Tibial nerve (tissue), 4 donors: ENCODE measurements at places on chromosomes 1 and 21.

- H3K27me3 ChIP-seq: no peaks in the 10 kb centered on the region
- no peaks in the 10 kb centered on the region for H3K4me1 ChIP-seq
- no peaks in the 10 kb centered on the region for H3K36me3 ChIP-seq
- peak; percentile 73 for DNase-seq
Measured at GRCh38 chr1:167936930-167937708, at the start of gene MPC2. TSS of gene MPC2 (minus strand) at chr1:167937072. CDS start at chr1:167935841, 1,231 bp downstream.

DNA sequence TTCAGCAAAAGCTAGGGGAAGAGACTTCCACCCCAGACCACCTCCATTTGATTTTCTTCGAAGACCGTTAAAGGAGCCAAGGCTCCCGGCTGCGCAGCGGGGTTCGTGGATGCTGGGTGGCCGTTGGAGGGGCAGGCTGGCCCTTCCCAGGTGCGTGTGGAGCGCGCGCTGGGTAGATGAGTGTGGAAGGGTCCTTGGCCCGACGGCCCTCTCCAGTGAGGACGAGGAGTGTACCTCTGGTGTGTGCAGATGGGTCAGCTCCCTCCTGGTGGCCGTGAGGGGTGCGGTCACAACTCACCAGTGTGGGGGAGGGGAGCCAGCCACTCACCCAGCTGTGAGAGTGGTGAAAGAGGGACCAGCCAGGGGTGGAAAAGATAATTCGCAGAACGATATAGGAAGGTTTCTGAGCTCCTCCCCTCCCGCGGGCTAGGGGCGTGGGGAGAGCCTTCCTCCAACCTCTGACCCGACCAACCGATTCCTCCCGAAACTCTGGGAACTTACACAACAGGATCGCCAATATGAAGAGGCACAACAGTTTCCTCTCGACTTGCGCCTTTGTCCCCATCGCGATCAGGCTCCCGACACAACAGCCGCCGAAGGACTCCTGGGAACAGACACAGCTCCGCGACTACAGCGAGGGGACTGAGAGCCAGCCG lies at the start of gene F11R:
TSS of gene F11R (minus strand) at position 644 of the 656 bp plus-strand sequence. CDS start at position 565, 79 bp downstream.
- H3K4me3 ChIP-seq: peak within 1 kb of the TSS; percentile 48
- H3K36me3 ChIP-seq: no peaks in the 10 kb centered on the region
- peak within 1 kb of the TSS; percentile 31 for H3K27ac ChIP-seq
- no peak for DNase-seq

DNA sequence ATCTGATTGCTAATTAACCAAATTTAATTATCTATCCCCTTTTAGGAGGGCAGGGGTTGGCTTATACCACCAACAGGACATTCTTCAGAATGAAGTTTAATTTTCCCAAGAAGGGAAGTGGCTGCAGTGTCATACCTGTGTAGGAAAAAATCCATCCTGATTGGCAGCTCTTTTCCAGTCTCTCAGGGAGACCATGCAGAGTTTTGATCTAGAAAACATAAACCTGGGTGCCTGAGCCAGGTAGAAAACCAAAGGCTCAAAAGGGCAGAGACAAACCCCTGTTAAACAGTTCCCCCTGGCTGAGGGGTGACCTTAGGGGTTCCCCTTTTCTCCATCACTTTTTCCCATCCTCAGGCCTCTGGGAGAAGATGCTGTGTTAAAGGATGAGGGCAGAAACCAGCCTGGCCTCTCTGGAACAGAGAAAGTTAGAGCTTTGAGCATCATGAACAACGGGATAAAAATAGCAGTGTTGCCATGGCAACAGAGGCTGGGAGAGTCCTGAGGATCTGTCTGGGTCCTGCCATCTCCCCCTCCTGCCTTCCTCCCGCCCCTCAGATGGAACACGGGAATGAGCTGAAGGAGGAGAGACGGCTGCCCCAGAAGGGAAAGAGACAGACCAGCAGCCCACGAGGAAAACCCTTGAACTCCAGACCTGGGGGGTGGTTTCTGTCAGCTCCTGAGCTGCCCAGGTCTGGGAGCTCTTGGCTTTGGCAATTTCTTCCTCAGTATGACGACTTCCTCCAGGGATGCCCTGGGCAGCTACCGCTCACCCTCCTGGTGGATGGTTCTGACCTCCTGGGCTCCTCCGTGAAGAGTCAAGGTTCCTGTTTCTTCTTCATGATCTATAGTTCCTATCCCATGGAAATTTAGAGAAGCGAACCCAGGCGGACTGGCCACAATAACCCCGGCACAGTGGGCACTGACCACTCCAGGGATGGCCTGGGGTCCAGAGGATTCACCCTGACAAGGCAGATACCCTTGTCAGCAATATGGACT lies 14.0 kb upstream of the LEMD1 start:
- H3K27ac ChIP-seq: no peak overlapping the region
- H3K4me3 ChIP-seq: no peak overlapping the region
- H3K36me3 ChIP-seq: no peaks in the 10 kb centered on the region
- peaks cover 31% of the 10 kb centered on the region for H3K27me3 ChIP-seq

DNA sequence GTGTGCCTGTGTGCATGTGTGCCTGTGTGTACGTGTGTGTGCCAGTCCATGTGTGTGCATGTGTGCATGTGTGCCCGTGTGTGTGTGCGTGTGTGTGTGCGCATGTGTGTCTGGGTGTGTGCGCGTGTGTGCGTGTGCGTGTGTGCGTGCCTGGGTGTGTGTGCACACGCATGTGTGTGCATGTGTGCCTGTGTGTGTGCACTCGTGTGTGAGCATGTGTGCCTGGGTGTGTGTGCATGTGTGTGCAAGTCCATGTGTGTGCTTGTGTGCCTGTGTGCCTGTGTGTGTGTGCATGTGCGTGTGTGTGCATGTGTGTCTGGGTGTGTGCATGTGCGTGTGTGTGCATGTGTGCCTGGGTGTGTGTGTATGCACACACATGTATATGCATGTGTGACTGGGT lies 28.7 kb upstream of the COL6A2 start:
- no peak for DNase-seq
- peaks cover 5% of the 10 kb centered on the region for H3K27me3 ChIP-seq
- H3K4me3 ChIP-seq: no peak overlapping the region
- no peaks in the 10 kb centered on the region for H3K36me3 ChIP-seq
- no peak overlapping the region for H3K27ac ChIP-seq
- peaks cover 19% of the 10 kb centered on the region for H3K4me1 ChIP-seq

DNA sequence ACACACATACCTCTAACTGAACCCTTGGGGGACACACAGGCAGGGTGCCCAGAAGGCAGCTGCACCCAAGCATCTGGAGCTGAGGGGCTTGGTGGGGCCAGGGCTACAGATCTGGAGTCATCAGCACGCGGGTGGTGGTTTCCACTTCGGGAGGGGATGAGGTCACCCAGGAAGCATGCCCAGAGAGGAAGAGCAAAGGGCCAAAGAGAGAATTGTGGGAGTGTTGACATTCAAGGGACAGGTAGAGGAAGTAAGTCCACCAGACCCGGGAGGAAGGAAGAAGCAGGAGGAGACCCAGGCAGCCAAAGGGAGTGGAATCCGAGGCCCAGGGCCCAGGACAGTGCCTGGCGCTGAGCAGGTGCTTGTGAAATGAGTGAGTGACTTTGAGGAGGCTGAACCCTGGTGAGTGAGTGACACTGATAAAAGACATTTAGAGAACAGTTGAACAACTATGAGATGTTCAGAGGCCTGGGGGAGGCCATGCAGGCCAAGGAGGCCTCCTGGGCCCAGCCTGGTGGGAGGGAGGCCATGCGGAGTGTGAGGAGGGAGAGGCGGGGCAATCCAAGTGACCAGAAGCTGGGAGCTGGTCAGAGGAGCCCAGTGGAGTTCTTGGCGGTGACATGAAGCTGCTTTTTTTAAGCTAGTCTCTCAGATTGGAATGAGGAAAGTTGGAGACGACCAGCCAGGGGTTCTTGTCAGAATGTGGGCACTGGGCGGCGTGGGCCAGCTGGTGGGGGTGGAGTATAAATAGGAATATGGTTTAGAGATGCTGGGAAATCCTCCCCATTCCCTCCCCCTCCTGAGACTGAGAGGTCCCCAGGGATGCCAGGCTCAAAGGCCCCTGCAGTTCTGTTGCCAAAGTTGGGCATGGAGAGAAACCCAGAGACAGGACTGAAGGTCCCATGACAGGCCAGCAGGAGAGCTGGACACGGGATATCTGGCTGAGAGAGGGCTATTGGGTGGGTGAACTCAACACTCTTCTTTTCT lies 7.9 kb downstream of the CDK18 start:
- H3K4me1 ChIP-seq: no peaks in the 10 kb centered on the region
- peak overlapping the region; percentile 2 for H3K27ac ChIP-seq
- DNase-seq: no peak
- H3K4me3 ChIP-seq: no peak overlapping the region
- H3K27me3 ChIP-seq: no peaks in the 10 kb centered on the region

DNA sequence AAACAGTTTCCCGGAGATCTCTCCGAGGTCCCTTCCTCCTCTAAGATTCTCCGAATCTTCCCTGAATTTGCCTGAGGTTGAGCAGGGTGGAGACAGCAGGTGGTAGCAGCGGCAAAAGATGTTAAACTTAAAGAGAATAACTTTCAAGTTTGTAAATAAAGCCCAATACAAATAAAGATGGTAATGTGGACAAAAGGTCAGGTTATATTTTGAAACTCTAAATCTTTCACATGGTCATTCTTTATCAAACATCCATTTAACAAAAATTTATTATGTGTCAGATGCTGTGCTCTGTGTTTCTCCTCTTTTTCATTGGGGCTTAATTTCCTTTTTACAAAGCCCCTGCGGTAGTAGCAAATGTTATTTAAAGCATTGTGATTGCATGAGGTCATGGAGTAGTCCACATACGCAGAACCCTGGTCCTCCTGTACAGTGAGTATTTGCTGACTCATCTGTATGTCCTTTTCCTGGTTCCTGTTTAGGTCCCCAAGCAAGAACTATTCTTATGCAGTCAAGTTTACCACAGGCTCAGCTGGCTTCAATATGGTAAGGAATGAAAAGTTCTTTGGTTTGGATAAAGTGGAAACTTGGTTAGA lies 119.2 kb downstream of the ITSN1 start:
- H3K4me3 ChIP-seq: no peak overlapping the region
- no peak for DNase-seq
- no peaks in the 10 kb centered on the region for H3K36me3 ChIP-seq
- peaks cover 26% of the 10 kb centered on the region for H3K4me1 ChIP-seq
- H3K27me3 ChIP-seq: no peaks in the 10 kb centered on the region

- peaks cover 40% of the 10 kb centered on the region for H3K27me3 ChIP-seq
- H3K36me3 ChIP-seq: no peaks in the 10 kb centered on the region
- no peak overlapping the region for H3K27ac ChIP-seq
- no peak for DNase-seq
- H3K4me3 ChIP-seq: no peak overlapping the region
- peaks cover 15% of the 10 kb centered on the region for H3K4me1 ChIP-seq
Measured at GRCh38 chr1:115830963-115831362, 10.0 kb downstream of the NHLH2 start.

GRCh38 chr1:228794810-228795209 lies 59.5 kb downstream of the RHOU start:
- no peaks in the 10 kb centered on the region for H3K36me3 ChIP-seq
- H3K4me3 ChIP-seq: no peak overlapping the region
- H3K4me1 ChIP-seq: no peaks in the 10 kb centered on the region
- H3K27me3 ChIP-seq: no peaks in the 10 kb centered on the region

DNA sequence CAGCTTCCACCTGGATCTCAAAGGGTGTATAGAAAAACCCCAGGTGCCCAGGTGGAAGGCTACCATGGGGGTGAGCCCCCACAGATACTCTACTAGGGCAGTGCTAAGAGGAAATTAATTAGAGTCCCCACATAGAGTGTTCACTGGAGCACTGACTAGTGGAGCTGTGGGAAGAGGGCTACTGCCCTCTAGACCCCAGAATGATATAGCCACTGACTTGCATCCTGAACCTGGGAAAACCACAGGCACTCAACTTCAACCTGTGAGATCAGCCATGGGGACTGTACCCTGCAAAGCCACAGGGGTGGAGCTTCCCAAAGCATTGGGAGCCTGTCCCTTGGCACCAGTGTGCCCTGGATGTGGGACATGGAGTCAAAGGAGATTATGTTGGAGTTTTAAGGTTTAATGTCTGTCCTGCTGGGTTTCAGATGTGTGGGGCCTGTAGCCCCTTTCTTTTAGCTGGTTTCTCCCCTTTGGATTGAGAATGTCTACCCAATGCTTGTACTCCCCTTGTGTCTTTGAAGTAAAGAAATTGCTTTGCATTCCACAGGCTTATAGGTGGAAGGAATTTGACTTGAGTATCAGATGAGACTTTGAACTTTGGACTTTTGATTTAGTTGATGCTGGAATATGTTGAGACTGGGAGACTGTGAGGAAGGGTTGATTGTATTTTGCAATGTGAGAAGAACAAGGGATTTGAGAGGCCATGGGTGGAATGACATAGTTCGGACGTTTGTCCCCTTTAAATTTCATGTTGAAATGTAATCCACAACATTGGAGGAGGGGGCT lies 31.8 kb upstream of the CDC14A start:
- H3K36me3 ChIP-seq: no peaks in the 10 kb centered on the region
- no peak overlapping the region for H3K27ac ChIP-seq
- no peak for DNase-seq
- no peak overlapping the region for H3K4me3 ChIP-seq

- no peaks in the 10 kb centered on the region for H3K4me1 ChIP-seq
- H3K4me3 ChIP-seq: no peak overlapping the region
- no peaks in the 10 kb centered on the region for H3K36me3 ChIP-seq
- no peak overlapping the region for H3K27ac ChIP-seq
- H3K27me3 ChIP-seq: no peaks in the 10 kb centered on the region
Measured at GRCh38 chr1:110916274-110916668, 43.3 kb downstream of the CD53 start.

- H3K27ac ChIP-seq: peak overlapping the region; percentile 77
- no peak for DNase-seq
Measured at GRCh38 chr21:38824124-38824822, 18.5 kb downstream of the ETS2 start.

DNA sequence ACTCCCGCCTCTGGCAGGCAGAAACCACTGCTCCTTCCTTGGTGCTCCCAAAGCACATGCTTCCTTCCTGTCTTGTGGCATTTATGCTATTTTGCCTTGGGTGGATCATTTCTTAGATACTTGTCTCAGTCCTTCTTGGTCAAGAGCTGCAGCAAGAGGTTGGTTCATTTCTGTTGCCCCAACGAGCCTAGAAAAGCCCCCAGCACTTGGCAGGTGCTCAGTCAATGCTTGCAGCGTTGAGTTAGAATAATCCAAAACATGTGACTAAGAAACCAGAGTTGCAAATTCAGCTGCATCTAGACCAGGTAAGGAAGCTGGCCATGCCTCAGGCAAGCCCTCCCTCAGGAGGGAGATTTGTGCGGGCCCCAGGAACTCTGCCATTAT lies 42.4 kb upstream of the TENT5C start:
- no peak overlapping the region for H3K27ac ChIP-seq
- H3K27me3 ChIP-seq: no peaks in the 10 kb centered on the region
- H3K4me3 ChIP-seq: no peak overlapping the region
- H3K36me3 ChIP-seq: no peaks in the 10 kb centered on the region
- H3K4me1 ChIP-seq: no peaks in the 10 kb centered on the region

DNA sequence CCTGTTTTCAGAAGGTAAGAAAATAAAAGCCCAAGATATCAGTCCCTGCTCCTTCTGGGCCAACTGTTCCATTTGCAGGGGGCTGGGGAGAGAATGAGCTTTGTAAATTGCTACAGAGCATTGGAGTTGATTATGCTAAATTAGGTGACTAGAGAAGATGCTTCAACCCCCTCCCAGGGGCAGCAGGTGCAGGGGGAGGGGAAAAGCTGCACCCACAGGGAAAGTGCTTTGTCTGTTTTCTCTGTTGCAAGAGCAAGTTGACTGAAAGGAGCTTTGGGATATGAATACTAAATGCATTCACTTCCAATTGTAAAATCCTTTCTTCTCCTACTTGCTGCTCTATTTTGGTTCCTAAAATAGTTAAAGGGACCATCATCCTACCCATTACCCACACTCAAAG lies 16.5 kb upstream of the PIGM start:
- no peaks in the 10 kb centered on the region for H3K36me3 ChIP-seq
- DNase-seq: no peak
- no peak overlapping the region for H3K4me3 ChIP-seq
- H3K27me3 ChIP-seq: no peaks in the 10 kb centered on the region
- peaks cover 5% of the 10 kb centered on the region for H3K4me1 ChIP-seq

- no peak for DNase-seq
- H3K4me1 ChIP-seq: no peaks in the 10 kb centered on the region
- no peaks in the 10 kb centered on the region for H3K36me3 ChIP-seq
- no peaks in the 10 kb centered on the region for H3K27me3 ChIP-seq
Measured at GRCh38 chr1:171166361-171166760, 18.7 kb upstream of the FMO2 start.
